NCI-H524 treated with DMSO at 0.1 percent for 48 hours (cell line): ENCODE measurements at places on chromosomes 11 and 22.
A peak's percentile ranks its signal among the peaks of the same experiment; 100 is the strongest.

DNA sequence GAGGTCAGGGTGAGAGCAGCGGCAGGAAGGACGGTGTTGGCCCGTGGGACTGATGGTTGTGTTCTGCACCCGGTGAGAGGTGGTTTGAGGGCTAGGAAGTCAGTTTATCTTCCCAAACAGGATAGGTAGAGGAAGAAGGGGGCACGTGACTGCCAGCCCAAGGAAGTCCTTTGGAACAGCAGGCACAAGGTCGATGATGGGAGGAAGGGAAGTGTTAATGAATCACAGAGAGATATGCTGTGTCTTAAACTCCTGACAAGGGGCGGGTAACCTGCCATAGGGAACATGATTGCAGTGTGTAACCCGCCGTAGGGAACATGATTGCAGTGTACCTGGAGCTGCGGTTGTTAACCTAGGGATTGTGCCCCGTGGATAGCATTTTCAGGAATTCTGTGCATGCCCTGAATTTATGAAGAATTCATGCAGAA is 49.0 kb downstream of the PRR5L start:
- no peak for DNase-seq

GRCh38 chr22:35299217-35299672 is 449 bp upstream of the TOM1 start:
- peak; percentile 7 for DNase-seq

DNA sequence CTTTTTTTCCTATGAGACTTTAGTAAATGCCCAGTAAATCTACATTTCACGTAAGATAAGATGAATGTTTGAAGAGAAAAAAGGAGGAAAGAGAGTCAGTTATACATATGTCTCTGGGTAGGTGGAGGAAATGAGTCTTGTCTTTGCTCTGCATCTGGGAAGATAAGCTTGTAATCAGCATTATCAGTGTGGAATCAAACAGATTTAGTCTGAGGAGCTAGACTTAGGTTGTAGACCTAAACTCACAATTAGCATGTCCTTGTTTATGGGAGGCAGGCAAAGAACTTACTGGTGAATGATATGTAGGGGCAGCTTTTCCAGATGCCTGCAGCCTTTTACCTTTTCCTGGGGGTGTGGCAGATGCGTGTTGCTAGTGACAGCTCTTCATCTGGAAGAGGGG is 962.3 kb downstream of the TBC1D22A start:
- DNase-seq, result no peak

- DNase-seq, result no peak
Observed at GRCh38 chr11:12019866-12020416, 11.5 kb upstream of the DKK3 start.

DNA sequence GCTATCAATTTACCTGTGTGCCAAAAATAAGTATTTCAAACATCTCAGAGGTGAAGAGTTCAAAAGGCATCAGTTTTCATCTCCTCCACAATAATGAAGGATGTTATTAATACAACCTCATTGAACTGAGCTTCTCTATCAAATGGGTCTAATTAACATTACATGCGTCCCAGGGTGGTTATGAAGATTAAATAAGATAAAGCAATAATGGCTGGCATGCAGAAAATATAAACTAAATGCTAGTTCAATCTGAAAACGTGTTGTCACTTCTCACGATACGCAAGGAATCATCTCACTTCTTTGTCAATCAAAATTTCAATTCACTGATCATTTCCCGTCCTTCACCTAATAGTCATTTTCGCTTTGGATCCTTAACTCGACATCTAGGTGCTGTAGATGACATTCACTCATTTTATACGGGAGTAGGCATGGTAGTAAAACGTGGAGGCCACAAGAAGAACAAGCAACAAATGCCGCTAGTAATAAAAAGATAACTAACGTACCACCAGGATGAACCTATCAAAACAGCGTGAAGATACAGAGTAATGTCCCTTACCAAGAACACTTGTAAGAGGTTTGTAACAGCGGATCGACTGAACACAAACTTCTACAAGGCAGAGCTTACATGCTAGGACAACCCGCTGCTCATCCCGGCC is 918 bp downstream of the CHORDC1 start:
- no peak for DNase-seq

DNA sequence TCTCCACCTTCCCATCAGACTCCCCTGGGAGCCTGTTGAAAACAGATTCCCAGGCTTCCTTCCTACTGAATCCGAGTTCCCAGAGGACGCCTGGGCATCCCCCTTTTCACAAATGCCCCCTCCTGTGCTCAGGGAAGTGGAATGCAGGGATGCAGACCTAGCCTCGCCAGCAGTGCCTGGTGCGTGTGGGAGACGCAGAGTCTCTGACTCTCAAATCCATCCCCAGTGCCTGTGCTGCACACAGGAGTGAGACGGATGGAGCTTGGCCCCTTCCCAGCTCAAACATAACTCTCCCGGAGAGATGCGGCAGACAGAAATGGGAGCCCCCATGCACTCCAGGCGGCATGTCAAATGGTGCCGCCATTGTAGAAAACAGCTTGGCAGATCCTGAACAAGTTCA is 62.6 kb downstream of the CTTN start:
- DNase-seq, result no peak

- no peak for DNase-seq
Observed at GRCh38 chr11:66886671-66887221, 29.9 kb downstream of the LRFN4 start.

GRCh38 chr11:2310786-2311352 is 9.1 kb downstream of the TSPAN32 start:
- DNase-seq, result no peak

DNA sequence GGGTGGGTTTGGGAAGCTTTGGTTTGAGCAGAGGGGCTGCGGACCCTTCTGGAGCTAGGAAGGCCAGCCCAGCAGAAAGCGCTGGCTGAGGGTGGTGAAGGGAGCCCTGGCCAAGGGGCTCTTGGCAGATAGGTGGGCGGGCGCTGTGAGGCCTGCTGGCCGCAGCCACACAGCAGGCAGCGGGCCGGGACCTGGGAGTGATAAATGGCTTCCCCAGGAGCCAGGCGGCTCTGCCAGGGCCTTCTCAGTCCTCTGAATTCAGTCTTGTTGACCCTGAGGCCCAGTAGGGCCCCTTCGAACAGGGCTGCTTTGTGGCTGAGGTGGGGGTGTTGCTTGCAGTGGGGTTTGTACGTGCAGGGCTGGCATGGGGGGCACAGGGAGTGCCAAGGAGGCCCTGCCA is 33.4 kb upstream of the H19 start:
- DNase-seq, result no peak

GRCh38 chr11:118485273-118485672 is 42.0 kb upstream of the TTC36 start:
- DNase-seq, result no peak
